T-cell (primary cell): ENCODE measurements at places on chromosomes 3 and 15.

DNA sequence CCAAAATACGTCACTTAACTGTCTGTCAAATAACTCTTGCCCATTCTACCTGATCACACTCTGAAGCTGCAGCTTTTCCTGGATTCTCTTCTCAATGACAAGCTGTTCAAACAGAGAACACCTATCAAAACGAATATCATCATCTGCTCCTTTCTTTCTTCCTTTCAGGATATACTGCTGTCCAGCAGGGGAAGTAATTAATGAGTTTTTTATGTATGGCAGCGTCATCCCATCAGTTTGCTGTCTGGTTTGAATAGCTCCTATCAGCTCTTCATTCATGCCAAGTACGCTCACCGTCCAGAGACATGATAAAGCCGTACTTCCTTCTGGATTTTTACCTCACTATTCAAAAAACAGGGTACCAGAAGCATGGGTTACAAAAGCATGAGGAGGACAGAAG, at the start of gene CHRM5:
TSS of gene CHRM5 (plus strand) at position 274 of the 400 bp plus-strand sequence. CDS start 94,221 bp downstream, outside the sequence.
- no peak within 1 kb of the TSS for H3K27ac ChIP-seq
- H3K36me3 ChIP-seq = no peaks in the 10 kb centered on the region
- no peaks in the 10 kb centered on the region for H3K4me1 ChIP-seq
- no peaks in the 10 kb centered on the region for H3K27me3 ChIP-seq
- DNase-seq = no peak

- no peak overlapping the region for H3K4me3 ChIP-seq
- no peak overlapping the region for H3K27ac ChIP-seq
- no peaks in the 10 kb centered on the region for H3K36me3 ChIP-seq
- no peak for DNase-seq
These were observed 108.0 kb downstream of the SENP2 start for GRCh38 chr3:185693985-185694653.

- no peak overlapping the region for H3K27ac ChIP-seq
- H3K27me3 ChIP-seq = peaks cover 35% of the 10 kb centered on the region
- peaks cover 9% of the 10 kb centered on the region for H3K4me1 ChIP-seq
- no peaks in the 10 kb centered on the region for H3K36me3 ChIP-seq
- no peak for DNase-seq
These were observed 294.6 kb downstream of the RPLP1 start for GRCh38 chr15:69747193-69747592.

DNA sequence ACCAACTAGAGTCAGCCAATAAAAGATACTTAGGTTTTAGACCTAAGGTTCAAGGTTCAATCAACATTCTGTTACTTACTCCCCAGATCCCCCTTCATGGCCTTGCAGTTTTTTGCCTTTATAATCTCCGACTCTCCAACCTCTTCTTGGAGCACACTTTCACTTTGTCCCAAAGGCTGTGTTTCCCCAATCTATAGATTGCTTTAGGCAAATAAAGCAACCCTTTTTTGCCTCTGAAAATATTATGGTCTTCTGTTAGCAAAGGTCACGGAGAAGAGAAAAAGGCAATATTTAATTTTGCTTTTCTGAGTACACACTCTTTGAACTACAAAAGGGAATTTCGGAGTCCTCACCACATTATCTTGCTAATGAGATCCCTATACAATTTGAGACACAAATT, 268.1 kb downstream of the PLOD2 start:
- no peaks in the 10 kb centered on the region for H3K36me3 ChIP-seq
- no peaks in the 10 kb centered on the region for H3K4me1 ChIP-seq
- DNase-seq = no peak
- H3K27ac ChIP-seq = no peak overlapping the region

DNA sequence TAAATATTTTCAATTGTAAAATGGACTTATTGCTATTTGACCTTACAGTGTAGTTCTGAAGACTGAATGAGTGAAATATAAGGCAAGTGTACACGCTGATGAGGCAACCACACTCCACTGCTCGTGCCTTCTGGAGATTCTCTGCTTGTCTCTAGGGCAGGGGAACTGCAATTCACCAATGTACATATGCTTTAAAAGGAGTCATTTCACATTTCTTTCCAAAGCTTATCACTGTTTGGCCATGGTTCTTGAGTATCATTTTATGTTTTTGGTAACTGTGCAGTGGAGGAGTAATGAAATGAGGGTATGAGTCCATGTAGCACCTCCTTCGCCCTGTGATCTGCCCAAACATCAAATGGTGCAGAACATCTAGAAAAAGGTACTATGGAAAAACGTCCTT, 43.7 kb downstream of the CCR4 start:
- H3K4me3 ChIP-seq = no peak overlapping the region
- peaks cover 31% of the 10 kb centered on the region for H3K4me1 ChIP-seq
- no peak overlapping the region for H3K27ac ChIP-seq
- peaks cover 2% of the 10 kb centered on the region for H3K36me3 ChIP-seq
- DNase-seq = no peak

GRCh38 chr3:55543181-55543614, 56.1 kb upstream of the WNT5A start:
- no peak overlapping the region for H3K27ac ChIP-seq
- no peak overlapping the region for H3K4me3 ChIP-seq
- no peaks in the 10 kb centered on the region for H3K4me1 ChIP-seq
- DNase-seq = no peak

DNA sequence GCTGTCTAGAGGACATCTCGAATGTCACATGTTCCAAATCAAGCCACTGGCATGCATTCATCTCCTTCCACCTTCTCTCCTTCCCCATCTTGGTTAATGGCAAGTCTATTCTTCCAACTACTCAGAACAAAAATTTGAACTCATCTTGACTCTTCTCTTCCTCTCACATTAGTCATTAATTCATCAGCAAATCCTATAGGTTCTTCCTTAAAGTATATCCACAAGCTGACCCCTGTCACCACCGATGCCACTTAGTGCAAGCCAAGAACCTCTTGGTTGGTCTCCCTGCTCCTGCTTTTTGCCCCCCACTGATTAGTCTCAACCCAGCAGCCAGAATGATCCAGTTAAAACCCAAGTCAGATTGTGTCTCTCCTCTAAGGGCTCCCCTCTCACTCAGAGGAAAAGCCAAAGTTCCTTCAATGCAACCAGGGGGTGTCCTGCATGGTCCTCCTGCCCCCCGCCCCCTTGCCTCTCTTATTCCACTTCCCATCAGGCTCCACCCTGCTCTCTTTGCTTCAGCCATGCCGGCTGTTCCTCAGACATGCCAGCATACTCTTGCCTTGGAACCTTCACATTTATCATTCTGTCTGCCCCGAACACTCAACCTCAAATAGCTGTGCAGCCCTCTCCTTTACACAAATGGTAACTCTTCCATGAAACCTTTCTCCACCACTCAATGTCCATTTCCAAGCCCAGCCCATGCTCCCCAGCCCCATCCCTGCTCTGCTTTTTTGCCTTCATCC, 1.0 kb upstream of the GALNT15 start:
- no peaks in the 10 kb centered on the region for H3K27me3 ChIP-seq
- no peak overlapping the region for H3K4me3 ChIP-seq
- H3K4me1 ChIP-seq = no peaks in the 10 kb centered on the region
- DNase-seq = no peak

DNA sequence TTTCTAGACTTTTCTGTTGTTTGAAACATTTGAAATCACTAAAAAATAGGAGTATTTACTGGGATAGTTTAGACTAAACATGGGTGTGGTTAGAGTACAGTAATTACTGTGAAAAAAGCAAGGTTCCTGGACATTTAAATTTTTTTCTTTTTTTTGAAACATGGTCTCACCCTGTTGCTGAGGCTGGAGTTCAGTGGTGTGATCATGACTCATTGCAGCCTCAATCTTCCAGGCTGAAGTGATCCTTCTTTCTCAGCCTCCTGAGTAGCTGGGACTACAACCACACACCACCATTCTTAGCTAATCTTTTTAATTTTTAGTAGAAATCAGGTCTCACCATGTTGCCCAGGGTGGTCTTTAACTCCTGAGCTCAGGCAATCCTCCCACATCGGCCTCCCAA, 20.4 kb upstream of the CELF6 start:
- no peaks in the 10 kb centered on the region for H3K4me1 ChIP-seq
- no peak overlapping the region for H3K4me3 ChIP-seq
- no peaks in the 10 kb centered on the region for H3K27me3 ChIP-seq
- DNase-seq = no peak
- H3K27ac ChIP-seq = no peak overlapping the region

- peaks cover 3% of the 10 kb centered on the region for H3K36me3 ChIP-seq
- DNase-seq = no peak
- H3K4me1 ChIP-seq = no peaks in the 10 kb centered on the region
- H3K27me3 ChIP-seq = no peaks in the 10 kb centered on the region
These were observed 240.1 kb downstream of the ISL2 start for GRCh38 chr15:76576523-76577279.

- H3K27ac ChIP-seq = no peak overlapping the region
- H3K4me1 ChIP-seq = no peaks in the 10 kb centered on the region
- H3K27me3 ChIP-seq = peaks cover 31% of the 10 kb centered on the region
- no peak overlapping the region for H3K4me3 ChIP-seq
- DNase-seq = no peak
These were observed 82.0 kb upstream of the EPHB3 start for GRCh38 chr3:184479426-184480126.

- no peak overlapping the region for H3K4me3 ChIP-seq
- H3K36me3 ChIP-seq = no peaks in the 10 kb centered on the region
- no peak for DNase-seq
- no peak overlapping the region for H3K27ac ChIP-seq
- H3K4me1 ChIP-seq = no peaks in the 10 kb centered on the region
- peaks cover 2% of the 10 kb centered on the region for H3K27me3 ChIP-seq
These were observed 79.7 kb upstream of the CDIN1 start for GRCh38 chr15:36499412-36500389.

- H3K27ac ChIP-seq = no peak overlapping the region
- H3K4me3 ChIP-seq = no peak overlapping the region
- H3K27me3 ChIP-seq = peaks cover 30% of the 10 kb centered on the region
- H3K36me3 ChIP-seq = no peaks in the 10 kb centered on the region
These were observed 15.4 kb downstream of the SCN5A start for GRCh38 chr3:38634111-38634510.

- H3K4me1 ChIP-seq = no peaks in the 10 kb centered on the region
- no peaks in the 10 kb centered on the region for H3K27me3 ChIP-seq
- no peaks in the 10 kb centered on the region for H3K36me3 ChIP-seq
- H3K27ac ChIP-seq = no peak overlapping the region
- no peak for DNase-seq
- no peak overlapping the region for H3K4me3 ChIP-seq
These were observed 63.4 kb downstream of the EOMES start for GRCh38 chr3:27658741-27659140.

DNA sequence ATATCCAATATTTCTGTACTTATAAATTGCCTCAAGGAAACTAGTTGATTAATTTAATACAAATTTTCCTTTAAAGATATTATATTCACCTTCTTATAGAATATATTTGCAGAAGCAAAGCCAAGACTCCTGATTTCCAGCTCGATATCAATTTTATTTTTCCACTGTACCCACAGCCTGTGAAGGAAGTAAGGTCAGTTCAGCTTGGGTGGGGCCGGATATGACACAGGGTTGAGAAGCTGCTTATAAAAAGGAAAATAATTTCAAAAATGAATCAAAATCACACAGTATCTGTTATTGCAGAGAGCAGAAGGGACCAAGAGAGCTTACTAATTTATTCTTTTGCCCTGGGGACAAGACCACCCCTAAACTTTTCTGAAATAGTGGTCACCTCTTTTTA, 491.4 kb downstream of the TUSC7 start:
- H3K27ac ChIP-seq = no peak overlapping the region
- H3K4me1 ChIP-seq = no peaks in the 10 kb centered on the region
- no peaks in the 10 kb centered on the region for H3K36me3 ChIP-seq
- H3K4me3 ChIP-seq = no peak overlapping the region
- DNase-seq = no peak

DNA sequence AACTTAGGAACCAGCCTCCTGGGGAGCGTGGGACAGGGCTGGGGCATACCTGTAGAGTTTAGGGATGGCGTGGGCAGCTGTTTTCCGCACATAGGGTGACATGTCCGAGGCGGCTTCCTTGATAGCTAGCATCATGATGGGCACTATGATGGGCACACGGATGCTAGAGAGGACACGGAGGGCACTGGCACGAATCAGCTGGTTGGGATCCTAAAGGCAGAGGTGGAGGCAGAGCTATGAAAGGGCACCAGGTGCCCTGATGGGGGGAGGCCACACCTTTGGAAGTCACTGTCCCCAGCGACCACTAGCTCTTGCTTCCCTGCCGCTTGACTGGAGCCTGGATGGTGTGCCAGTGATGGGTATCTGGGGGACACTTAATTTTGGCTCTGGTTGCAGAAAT, 28.3 kb downstream of the AP3B2 start:
- H3K36me3 ChIP-seq = no peaks in the 10 kb centered on the region
- no peak overlapping the region for H3K27ac ChIP-seq
- DNase-seq = no peak
- H3K27me3 ChIP-seq = peaks cover 18% of the 10 kb centered on the region
- H3K4me3 ChIP-seq = no peak overlapping the region
